Colonic mucosa (tissue), 4 donors: ENCODE measurements at places on chromosomes 3 and 15.

DNA sequence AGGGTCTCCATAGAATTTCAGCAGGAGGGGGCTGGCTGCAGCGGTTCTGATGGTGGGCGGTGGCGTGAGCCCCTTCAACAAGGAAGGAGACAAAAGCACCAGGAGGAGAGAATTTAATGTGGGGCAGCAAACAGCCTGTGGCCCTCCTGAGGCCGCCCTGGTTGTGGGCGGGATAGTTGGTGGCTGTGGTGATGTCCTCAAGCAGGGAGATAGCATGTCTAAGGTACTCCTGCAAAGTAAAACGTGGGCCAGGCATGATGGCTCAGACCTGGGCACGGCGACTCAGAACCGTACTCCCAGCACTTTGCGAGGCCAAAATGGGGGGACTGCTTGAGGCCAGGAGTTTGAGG lies 94.0 kb downstream of the LRRK1 start:
- peak; percentile 10 for DNase-seq

GRCh38 chr3:155938409-155938808 lies 68.0 kb downstream of the GMPS start:
- no peak for DNase-seq

- DNase-seq: no peak
These were observed 49.3 kb downstream of the TMEM212 start for GRCh38 chr3:171892457-171892856.

DNA sequence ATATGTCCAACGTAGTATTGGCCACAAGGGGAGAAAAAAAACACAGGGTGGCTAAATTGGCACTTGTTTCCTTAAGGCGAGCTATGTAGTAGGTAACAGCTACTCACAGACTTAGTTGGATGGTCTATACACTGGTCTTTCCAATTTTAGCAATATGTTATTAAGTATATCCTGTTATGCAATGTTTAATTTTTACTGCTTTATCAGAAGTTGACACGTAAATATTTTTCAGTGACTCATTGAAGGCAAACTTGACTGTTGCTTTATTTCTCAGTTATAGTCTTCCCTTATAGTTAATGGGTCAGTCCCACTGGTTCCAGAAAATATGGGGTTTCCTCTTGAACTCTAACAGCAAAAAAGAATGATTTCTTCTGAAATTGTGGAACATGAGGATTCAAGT lies 46.5 kb downstream of the ADPGK start:
- no peak for DNase-seq

GRCh38 chr15:56817321-56818080 lies 84.2 kb upstream of the ZNF280D start:
- no peak for DNase-seq

GRCh38 chr15:89326316-89326715 lies 8.3 kb downstream of the POLG start:
- no peak for DNase-seq

- no peak for DNase-seq
These were observed 136.2 kb downstream of the CHST2 start for GRCh38 chr3:143255739-143256138.

DNA sequence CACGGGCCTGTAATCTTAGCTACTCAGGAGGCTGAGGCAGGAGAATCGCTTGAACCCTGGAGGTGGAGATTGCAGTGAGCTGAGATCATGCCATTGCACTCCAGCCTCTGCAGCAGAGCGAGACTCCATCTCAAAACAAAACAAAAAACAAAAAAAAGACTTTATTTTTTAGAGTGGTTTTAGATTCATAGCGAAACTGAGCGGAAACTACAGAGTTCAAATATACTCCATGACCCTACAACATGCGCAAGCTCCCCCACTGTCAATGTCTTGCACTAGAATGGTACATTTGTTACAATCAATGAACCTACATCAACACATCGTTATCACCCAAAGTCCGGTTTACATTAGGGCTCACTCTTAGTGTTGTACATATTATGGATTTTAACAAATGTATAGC lies 2.2 kb upstream of the CRTAP start:
- no peak for DNase-seq

DNA sequence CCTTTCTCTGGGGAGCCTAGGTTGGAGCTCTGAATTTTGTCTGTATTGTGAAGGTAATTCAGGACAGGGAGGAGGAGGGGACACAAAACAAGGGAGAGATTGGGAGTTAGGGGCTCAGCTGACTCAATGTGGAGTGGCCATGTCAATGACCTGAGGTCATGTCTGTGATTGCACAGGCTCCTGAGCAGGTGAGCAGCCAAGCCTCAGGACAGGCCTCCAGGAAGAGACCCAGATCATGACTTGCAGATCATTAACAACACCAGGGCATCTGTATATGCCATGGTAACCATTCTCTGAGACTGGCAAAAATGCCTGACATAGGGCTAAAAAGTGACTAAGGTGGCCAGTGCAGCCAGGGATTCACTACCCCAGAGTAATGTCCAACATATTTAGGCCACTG lies 20.9 kb downstream of the ERICH6 start:
- no peak for DNase-seq

GRCh38 chr3:11346416-11346815 lies 74.2 kb downstream of the ATG7 start:
- no peak for DNase-seq

GRCh38 chr15:59798605-59798917 lies 109.4 kb upstream of the BNIP2 start:
- DNase-seq: no peak

GRCh38 chr3:10343526-10343925 lies 22.6 kb upstream of the SEC13 start:
- no peak for DNase-seq

- DNase-seq: no peak
These were observed 2.0 kb downstream of the NRROS start for GRCh38 chr3:196641333-196642054.

- no peak for DNase-seq
These were observed 26.6 kb upstream of the PAQR5 start for GRCh38 chr15:69272139-69272538.

- DNase-seq: no peak
These were observed 18.5 kb downstream of the TNK2 start for GRCh38 chr3:195889870-195890295.

DNA sequence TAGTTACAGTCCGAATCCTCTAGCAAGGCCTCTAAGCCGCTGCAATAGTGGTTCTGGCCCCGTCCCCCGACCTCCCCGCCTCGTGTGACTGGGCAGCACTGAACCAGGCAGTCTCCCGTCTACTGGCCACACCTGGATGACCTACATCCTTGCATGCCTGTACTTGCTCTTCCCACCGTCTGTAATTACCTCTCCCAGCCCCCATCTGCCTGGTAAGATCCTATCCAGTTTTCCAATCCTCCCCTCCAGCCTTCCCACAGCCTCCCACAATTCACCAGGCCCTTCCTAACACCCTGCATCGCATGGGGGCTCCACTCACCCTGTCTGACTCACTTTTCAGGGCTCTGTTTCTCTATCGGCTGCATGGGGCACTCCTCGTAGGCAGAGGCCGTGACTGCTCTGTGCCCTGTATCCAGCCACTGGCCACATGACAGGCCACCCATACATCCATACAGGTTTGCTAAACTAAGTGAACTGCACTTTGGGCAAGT lies 32.8 kb downstream of the XXYLT1 start:
- DNase-seq: peak; percentile 15

DNA sequence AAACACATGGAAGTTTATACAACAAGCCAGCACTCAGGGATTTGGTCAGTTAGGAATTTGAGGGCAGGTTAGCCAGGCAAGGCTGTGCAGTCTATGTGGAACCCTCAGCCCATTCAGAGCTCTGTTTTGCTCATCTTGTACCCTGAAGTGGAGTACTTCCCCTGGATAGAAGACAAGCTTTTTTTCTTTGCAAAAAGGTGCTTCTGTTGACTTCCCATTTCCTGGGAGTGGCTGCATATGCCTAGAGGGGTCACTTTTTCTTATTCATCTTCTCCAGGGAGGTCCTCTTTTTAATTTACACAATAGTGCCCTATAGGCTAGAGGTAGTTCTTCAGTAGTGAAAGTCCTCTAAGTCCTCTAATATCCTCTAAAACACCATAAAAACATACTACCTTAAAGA lies 225.0 kb upstream of the P2RY1 start:
- no peak for DNase-seq

DNA sequence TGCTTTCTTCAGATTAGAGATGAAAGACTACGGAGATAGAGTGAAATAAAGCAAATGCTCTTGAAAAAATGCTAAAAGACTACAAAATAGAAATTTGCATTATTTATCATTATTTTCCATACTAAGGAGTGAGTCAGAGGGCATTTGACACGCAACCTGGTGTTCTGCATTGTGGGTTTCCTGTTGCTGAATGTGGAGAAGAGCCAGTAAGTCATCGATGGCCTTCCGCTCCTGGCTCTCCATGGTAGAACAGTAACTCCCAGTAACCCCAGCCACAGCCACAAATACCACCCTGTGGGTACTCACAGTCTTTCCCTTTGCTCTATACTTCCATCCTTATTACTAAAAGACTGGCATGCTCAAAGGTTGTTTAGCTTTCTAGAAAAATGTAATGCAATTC lies 61.5 kb downstream of the CGGBP1 start:
- no peak for DNase-seq

GRCh38 chr3:172305552-172305951 lies 142.7 kb downstream of the GHSR start:
- DNase-seq: peak; percentile 52

DNA sequence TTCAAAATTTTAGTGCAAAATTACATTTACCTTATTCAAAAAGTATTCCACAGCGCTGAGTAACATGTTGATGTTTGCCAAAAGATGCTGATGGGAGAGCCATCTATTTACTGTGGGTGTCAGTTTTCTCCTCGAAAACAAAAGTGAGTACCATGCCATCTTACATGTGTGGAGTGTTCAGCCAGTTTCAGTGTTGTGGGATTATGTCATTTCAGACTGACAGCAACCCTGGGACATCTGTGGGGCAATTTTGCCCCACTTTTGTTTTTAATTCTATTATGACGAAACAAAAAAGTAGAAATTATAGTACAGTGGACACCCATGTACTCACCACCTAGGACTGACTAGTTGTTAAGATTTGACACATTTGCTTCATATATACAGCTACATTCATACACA lies 19.6 kb downstream of the SLCO3A1 start:
- DNase-seq: no peak

GRCh38 chr3:37287776-37288175 lies 113.4 kb upstream of the LRRFIP2 start:
- no peak for DNase-seq

DNA sequence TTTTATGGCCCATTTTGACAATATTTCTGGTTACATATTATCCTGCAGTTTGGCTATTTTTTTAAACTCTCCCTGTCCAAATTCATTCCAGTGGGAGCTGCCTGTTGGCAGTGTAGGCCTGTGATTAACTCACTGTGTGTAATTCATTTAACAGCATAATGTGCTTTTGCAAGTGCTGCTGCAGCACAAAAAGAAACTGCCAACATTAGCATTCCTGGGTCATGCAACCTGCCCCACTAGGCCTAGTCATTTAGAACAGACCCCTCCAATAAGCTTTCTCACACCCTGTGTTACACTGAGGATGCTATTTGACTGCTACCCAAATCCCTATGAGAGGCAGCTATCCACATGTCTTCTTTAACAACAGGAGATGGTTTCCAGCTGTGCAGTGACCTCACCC lies 251.2 kb upstream of the UBE2E2 start:
- DNase-seq: no peak

DNA sequence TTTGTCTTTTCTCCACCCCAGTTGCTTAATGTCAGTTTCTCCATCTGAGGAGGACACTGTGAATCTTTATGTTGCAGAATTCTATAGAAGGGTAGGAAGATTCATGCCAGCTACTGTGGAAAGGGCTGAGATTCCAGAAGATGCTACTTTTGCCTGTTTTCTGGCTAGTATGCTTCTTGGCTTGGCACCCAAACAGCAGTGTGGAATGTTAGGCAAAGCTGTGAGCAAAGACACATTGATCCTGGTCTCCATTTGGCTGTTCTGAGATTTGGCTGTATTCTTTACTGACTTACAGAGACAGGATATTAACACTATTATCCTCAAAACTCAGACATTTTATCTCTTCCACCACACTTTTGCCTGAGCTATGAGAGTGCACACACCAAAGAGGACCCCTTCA lies 39.3 kb downstream of the PDHB start:
- DNase-seq: no peak

- no peak for DNase-seq
These were observed 80.8 kb downstream of the PCCB start for GRCh38 chr3:136330900-136331299.

DNA sequence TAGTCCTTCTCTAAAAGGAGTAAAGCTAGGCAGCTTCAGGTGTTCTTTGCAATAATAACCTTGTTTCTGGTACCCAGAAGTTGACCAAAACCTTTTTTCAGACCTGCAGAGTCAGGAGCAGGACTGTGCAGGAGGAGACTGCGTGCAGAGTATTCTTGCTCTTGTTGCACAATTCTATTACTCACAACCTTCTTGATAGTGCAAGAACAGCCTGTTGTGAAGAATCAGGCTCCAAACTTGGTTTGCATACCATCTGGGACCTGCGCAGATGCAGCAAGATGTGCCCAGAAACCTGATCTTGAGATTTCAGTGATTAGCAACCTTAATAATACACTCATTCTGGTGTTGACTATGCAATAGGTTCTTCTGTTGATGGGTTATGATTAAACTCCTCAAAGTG lies 111.9 kb downstream of the ATG7 start:
- no peak for DNase-seq

DNA sequence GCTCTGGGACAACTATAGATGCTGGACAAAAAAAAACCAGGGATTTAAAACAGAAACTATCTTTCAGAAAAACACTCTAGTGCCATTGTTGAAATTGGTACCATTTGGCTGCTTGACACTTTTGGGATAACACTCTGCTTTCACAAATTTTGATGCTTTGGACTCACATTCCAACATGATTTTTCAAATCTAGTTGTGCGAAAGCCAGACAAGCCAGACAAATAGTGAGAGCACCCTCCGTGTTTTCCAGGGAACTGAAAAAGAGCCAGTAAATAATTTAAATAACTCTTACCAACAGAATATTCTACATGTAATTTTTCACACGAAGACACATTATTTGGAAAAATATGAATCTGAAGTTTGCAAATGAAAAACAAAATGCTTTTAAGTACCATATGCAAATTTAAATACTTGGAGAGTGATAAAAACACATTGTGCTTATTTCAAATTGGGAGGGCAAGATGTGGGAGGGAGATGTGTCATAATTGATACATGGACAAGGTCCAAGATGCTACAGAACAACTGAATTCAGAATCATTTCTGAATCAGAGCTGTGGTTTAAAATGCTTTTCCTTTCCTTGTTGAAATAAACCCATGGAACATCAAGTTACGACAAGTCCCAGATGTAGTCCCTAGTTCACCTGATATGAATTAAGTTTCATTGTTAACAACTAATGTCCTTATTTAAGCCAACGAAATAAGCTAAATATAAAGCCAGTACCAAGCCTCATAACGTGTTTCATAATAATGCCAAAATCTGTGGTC lies 144.2 kb upstream of the SOX2 start:
- no peak for DNase-seq

- DNase-seq: no peak
These were observed 46.6 kb upstream of the CTSH start for GRCh38 chr15:78991476-78991875.

- DNase-seq: no peak
These were observed 26.6 kb downstream of the SUCNR1 start for GRCh38 chr3:151899996-151900395.
